Uterus (tissue), 4 donors: ENCODE measurements at places on chromosomes 5 and 9. TPM values are rescaled to one million over a fixed set of nuclear protein-coding genes. Genes with fewer than 3 reads are reported as not detected.

Gene OR2K2
- not detected for total RNA-seq

Gene SMIM33
- not detected for total RNA-seq

Gene APBA1
- total RNA-seq: 11.7 TPM

DNA sequence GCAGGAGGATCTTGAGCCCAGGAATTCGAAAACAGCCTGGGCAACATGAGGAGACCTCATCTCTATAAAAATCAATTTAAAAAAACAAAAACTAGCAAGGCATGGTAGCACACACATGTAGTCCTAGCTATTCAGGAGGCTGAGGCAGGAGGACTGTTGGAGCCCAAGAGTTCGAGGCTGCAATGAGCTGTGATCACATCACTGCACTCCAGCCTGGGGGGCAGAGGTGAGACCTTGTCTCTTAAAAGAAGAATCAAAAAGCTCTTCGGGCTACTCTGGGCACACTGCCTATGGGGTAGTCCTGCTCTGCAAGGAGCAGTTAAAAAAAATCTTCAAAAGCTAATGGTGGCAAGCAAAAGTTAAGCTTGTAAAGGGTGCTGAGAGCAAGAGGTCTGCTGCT lies 23.5 kb downstream of the SKP1 start:
- no peak overlapping the region for H3K4me3 ChIP-seq
- no peaks in the 10 kb centered on the region for H3K36me3 ChIP-seq
- H3K4me1 ChIP-seq: no peaks in the 10 kb centered on the region
- no peak overlapping the region for H3K27ac ChIP-seq
- DNase-seq: no peak
- H3K27me3 ChIP-seq: no peaks in the 10 kb centered on the region

GRCh38 chr9:91191411-91192380 lies 170.0 kb downstream of the AUH start:
- peak overlapping the region; percentile 100 for H3K27ac ChIP-seq
- H3K36me3 ChIP-seq: no peaks in the 10 kb centered on the region
- peaks cover 16% of the 10 kb centered on the region for H3K4me1 ChIP-seq
- H3K27me3 ChIP-seq: no peaks in the 10 kb centered on the region
- H3K4me3 ChIP-seq: no peak overlapping the region

- no peak for DNase-seq
- H3K27ac ChIP-seq: no peak overlapping the region
- H3K4me1 ChIP-seq: no peaks in the 10 kb centered on the region
- H3K27me3 ChIP-seq: no peaks in the 10 kb centered on the region
Measured at GRCh38 chr9:97237311-97237786, 70.1 kb upstream of the CCDC180 start.

- H3K4me1 ChIP-seq: no peaks in the 10 kb centered on the region
- H3K27ac ChIP-seq: no peak overlapping the region
- no peaks in the 10 kb centered on the region for H3K36me3 ChIP-seq
- no peaks in the 10 kb centered on the region for H3K27me3 ChIP-seq
Measured at GRCh38 chr5:18203296-18203695, 569.0 kb downstream of the TAF11L14 start.

DNA sequence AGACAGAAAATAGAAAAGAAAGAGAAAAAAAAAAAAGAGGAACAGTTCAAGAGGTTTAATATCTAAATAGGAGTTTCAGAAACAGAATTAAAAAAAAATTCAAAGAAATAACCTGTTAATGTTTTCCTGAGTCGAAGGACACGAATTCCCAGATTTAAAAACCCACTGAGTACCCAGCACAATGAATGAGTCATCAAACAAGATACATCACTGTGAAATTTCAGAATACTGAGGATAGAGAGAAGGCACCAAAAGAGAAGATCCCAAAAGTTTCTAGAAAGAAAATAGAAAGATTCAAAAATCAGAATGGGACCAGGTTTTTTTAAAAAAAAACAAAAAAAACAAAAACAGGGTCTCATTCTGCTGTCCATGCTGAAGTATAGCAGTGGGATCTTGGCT lies 8.8 kb downstream of the CDO1 start:
- H3K27me3 ChIP-seq: no peaks in the 10 kb centered on the region
- no peaks in the 10 kb centered on the region for H3K4me1 ChIP-seq
- H3K36me3 ChIP-seq: no peaks in the 10 kb centered on the region
- no peak overlapping the region for H3K4me3 ChIP-seq

GRCh38 chr9:84858364-84858763 lies 188.8 kb downstream of the NTRK2 start:
- H3K27me3 ChIP-seq: no peaks in the 10 kb centered on the region
- H3K27ac ChIP-seq: no peak overlapping the region
- no peak for DNase-seq
- no peaks in the 10 kb centered on the region for H3K36me3 ChIP-seq
- H3K4me3 ChIP-seq: no peak overlapping the region
- H3K4me1 ChIP-seq: no peaks in the 10 kb centered on the region
